AML-193 (cell line): ENCODE measurements at places on chromosomes 7 and 10.

GRCh38 chr10:44205067-44205466 is 179.8 kb downstream of the CXCL12 start:
- DNase-seq: no peak

- DNase-seq: no peak
Measured at GRCh38 chr7:140061607-140061930, 1.2 kb downstream of the PARP12 start.

- DNase-seq: no peak
Measured at GRCh38 chr10:63683223-63683622, 162.0 kb downstream of the REEP3 start.

GRCh38 chr7:130910949-130911944 is 177.2 kb upstream of the KLF14 start:
- no peak for DNase-seq

- DNase-seq: no peak
Measured at GRCh38 chr7:21675255-21675654, 132.4 kb downstream of the DNAH11 start.

- DNase-seq: no peak
Measured at GRCh38 chr10:5692461-5693358, 8.1 kb downstream of the TASOR2 start.

- no peak for DNase-seq
Measured at GRCh38 chr7:148276314-148277041, 314.1 kb upstream of the C7orf33 start.

- no peak for DNase-seq
Measured at GRCh38 chr10:130997267-130998045, 314.1 kb downstream of the TCERG1L start.

GRCh38 chr7:120273476-120273975 is 551 bp downstream of the KCND2 start:
- DNase-seq: no peak

DNA sequence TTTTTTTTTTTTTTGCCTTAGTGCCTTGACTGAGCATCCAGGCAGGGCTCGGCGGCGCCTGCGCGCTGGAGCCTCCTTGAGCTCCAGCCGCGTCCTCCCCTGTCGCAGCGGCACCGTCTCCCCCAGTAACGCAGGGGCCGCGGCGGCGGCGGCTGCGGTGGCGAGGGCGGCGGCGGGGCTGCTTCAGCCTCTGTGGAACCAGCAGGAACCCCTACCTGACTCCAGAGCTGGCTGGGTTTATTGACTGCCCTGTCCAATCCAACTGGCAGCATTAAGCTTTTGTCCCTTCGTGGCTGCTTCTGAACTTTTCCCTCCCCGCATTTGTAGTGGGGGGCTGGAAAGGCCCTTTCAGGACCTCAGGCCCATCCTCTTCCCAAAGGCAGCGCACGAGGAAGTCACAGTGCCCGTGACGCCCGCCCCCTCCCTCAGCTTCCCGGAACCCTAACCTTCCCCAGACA is at the start of gene GPR85:
Gene GPR85, minus strand, starts transcription at position 397 of the 458 bp plus-strand sequence. CDS start 2,106 bp downstream, outside the sequence.
- DNase-seq: no peak

DNA sequence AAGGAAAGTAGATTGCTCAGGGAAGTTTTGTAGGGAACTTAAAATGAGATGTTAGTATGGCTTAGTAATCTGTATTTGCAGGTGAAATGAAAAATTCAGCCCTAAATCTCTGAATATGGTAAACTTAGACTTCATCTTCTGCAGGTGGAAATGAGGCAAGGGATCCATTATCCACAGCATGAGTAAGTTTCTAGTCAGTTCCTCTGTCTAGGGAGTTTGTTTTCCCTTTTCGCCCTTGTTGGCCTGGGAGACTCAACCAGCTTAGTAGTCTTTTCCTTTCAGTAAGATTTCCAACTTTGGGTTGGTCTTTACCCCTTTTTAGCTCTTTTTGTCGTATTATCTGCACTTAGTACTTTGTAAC is 65.6 kb downstream of the ZEB1 start:
- DNase-seq: no peak

DNA sequence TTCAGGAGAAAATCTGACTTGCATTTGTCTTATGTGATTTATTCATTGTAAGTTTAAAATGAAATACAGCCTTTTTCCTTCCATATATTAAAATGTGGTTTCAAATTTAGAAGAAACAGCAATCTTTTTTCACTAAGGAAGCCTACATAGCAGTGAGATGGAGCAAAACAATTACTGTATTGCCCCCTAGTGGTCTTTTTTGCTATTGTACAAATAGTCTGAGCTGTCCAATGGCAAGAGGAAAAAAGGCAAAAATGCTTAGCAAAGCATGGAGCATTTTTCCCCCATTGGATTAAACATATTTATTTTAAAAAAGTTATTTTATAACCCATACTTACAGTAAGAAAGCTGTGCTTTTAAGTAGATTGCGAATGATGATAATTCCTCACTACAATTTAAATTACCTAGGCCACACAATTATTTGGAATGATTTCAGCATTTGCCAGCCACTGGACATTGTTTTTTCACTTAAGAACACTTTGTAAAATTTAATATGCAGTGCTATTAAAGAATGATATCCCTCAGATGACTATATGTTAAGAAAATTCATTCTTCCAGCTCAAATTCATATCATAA is 119.5 kb downstream of the CPED1 start:
- peak; percentile 50 for DNase-seq

DNA sequence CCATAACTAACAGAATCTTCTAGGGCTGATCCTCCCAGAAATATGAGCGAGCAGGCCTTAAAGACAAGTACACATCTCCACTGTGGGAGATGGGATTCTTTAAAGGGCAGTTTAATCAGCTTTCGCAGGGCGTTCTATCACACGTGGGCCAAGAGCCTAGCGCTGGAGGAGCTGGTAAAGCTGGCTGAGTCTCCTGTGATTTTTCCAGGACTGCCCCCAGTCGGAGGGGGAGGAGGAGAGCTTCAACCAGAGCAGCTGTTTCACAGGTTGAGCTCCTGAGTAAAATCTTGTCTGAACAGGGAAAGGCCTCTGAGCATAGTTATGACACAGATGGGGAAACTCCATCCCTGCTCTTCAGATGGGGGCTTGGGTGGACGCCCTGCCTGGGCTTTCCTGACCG is 87.0 kb downstream of the ZNF365 start:
- DNase-seq: no peak

- no peak for DNase-seq
Measured at GRCh38 chr7:1917221-1918062, 247.4 kb downstream of the ELFN1 start.

GRCh38 chr7:108028111-108028510 is 25.1 kb upstream of the LAMB1 start:
- DNase-seq: no peak

GRCh38 chr7:48042216-48042615 is 6.9 kb downstream of the C7orf57 start:
- DNase-seq: no peak

- DNase-seq: no peak
Measured at GRCh38 chr7:1847260-1848001, 177.4 kb downstream of the ELFN1 start.

DNA sequence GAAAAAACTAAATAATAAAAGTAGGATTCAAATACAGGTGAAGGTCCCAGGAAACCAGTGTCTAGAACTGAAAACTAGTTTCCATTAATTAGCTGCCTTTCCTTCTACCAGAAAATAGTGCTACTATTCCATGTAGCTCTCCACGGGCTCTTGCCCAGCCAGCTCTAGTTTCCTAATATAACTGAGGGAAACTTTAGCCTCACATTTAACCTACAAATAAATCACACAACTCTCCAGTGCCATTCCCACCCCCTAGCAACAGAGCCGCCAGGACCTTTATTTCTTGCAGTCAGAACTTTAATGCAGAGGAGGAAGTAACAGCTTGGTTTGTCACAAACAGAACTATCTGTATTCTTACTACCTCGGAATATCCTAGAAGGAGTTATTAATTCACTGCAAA is 10.3 kb downstream of the TOMM7 start:
- no peak for DNase-seq

GRCh38 chr7:4566714-4567113 is 115.4 kb upstream of the FOXK1 start:
- DNase-seq: no peak

- no peak for DNase-seq
Measured at GRCh38 chr7:66146701-66147100, 32.1 kb downstream of the CRCP start.

GRCh38 chr10:90162271-90162853 is 461.0 kb downstream of the KIF20B start:
- DNase-seq: no peak

DNA sequence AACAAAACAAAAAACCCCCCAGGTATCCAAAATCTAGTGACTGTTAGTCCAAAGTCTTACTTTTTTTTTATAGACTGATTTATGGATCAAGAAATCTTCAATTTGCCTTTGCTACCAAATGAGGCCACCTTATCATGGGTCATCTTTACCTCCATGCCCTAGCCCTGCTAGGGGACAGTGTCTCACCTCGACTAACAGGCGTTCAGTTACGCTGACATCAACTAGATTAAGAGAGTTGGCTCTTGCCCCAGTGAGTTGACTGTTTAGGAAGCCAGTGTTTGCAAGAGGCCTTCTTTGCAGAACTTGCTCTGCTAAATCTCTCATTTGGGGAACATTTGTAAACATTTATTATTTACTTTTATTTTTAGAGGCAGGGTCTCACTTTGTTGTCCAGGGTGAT is 36.9 kb upstream of the WAC start:
- DNase-seq: no peak

DNA sequence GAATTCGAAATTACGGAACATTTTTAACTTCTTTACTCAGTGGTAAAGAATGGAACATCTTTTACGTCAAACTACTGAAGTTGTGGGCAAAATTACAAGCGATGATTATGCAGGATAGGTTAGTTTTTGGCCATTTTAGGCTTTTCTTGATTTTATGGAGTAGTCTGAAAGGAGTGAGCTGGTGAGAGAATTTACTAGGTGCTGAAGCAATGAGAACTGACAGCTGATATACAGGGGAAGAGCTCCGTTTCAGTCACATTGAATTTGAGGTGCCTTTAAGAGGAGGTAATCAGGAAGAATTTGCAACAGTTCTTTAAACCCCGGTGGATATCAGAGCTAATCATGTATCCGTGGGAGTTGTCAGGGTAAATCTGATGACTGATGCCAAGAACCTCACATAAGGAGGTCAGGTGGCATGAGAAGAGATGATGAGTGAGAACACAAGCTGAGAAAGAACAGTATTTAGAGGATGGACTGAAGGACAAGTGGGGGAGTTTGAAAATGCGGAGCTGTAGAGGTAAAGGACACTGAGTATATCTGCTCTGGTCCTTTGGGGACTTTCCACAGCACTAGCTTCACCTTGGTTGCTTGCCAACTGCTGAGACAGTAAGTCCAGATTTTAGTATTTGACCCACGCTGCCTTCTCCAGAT is 104.3 kb downstream of the AHR start:
- no peak for DNase-seq

GRCh38 chr10:78306358-78306757 is 272.7 kb downstream of the RPS24 start:
- DNase-seq: no peak

- no peak for DNase-seq
Measured at GRCh38 chr10:77146712-77147336, 490.8 kb downstream of the KCNMA1 start.

DNA sequence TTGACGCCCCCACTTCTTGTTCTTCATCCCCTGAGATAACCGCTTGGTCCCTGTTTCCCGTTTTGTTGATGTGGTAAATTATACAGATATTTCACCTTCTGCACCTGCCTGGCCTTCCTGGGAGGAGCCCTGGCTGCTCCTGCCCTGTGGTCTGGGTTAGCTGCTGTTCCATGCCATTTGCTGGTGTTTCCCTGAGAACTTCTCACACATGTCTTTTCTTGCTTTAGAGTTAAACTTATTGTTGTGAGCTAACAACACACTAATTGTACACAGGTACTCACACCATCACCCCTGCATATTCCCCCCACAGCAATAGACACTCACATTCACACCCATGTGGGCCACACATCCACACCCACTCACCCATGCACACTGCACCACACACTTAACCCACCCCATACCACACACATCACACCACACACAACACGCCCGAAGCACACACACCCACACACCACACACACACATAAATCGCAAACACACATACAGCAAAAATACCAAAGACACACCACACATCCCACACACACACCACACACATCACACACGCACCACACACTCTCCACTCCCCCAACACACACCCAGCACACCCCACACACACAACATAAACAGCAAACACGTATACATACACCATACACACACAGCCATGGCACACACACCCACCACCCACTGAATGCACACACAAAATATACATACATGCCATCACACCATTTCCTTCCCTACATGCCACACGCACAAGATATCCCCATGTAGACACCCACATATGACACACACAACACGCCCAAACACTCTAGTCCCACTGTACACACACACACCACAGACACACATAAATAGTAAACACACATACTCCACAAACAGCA is 19.4 kb upstream of the ANTXRL start:
- DNase-seq: no peak

- no peak for DNase-seq
Measured at GRCh38 chr7:46576950-46577349, 655.9 kb upstream of the IGFBP3 start.

DNA sequence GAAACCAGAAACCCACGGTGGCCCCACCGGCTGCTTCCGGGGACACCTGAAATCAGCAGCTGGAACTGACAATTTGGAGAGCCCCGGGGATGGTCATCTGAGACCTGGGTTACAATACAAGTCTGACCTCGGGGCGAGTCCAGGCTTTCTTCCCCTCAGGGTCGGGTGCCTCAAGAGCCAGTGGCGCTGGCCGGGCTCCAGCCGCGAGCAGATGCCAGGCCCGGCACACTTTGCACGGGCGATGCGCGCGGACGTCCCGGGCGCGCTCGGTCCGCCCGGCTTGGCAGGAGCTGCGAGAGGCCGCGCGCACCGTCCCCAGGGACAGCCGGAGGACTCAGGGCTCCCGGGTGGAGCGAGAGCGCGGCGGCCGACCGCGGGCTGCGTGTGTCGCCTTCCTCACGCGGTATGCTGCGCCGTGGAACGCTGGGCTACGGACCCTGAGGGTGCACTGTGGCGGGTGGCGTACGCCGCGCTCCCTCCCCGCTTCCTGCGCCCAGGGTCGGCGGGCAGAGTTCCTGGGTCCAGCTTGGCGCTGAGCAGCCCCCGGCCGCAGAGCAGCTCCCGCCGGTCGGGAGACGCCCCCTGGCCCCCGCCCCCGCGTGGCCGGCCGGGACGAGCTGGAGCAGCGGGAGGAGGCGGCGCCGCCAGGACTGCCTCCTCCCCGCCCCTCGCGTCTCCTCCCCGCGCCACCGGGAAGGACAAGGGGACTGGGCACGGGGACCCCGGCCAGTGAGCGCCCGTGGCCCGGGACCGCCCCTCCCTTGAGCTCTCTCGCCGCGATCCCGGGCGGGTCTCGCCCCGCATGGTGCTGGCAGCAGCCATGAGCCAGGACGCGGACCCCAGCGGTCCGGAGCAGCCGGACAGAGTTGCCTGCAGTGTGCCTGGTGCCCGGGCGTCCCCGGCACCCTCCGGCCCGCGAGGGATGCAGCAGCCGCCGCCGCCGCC is at the start of gene RBM20:
Gene RBM20, plus strand, starts transcription at position 684 of the 945 bp plus-strand sequence. Its CDS starts 119 bp downstream, at position 803.
- DNase-seq: no peak
